GM04504 (cell line): ENCODE measurements at places on chromosomes 1 and 21.

DNA sequence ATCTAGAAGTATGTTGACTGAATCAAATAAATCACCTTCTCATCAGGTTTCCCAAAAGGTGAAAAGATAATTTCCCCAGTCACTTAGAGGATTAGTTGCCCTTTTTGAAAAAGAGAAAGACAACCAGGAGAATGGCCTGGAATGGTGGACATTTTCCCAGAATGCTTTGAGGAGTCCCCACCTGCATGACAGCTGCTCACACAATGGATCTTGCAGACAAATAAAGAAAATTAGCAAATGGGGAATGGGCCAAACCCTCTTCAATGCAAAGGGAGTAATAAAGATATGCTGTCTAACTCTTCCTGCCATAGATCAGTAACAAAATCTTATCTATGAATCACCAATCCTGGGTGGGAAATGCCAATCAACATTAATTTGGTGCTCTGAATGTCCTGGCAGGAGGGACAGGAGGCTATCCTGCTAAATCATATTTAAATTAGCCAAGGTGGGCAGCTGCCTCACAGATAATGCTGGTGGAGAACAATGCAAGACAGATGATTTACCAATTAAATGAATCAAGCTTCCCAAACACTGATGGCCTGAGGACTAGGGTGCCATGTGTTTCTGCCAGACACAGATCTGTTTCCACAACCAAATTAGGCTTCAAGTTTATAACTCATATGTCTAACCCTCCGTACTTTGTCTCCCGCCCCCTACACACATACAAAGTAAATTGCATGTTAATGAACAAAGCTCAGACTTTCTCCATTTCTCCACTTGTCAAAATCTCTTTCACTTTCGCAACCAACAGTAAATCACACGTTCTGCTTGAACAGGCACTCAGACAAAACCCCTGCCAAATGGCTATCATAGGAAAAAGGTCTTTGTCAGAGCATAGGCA is 488.0 kb upstream of the PLXNA2 start:
- DNase-seq = no peak

DNA sequence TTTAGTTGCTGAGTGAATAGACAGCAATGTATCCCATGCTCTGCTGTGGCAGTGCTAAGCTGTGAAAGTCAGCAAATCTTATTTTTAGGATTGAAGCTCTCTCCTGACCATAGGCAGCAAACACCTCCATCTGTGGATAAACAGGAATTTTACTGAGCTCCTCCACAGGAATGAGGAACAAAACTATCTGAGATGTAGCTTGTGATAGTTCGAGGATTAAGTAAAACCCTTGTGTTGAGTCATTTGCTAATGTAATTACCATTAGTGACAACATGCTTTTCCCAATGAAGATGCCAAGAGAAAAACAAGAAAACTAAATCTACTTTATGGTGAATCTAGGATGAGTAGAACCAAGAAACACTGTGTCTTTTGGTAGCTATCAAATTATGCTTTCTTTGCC is 122.7 kb downstream of the CLEC20A start:
- DNase-seq = no peak

GRCh38 chr1:7097938-7098592 is 312.8 kb downstream of the CAMTA1 start:
- DNase-seq = no peak

DNA sequence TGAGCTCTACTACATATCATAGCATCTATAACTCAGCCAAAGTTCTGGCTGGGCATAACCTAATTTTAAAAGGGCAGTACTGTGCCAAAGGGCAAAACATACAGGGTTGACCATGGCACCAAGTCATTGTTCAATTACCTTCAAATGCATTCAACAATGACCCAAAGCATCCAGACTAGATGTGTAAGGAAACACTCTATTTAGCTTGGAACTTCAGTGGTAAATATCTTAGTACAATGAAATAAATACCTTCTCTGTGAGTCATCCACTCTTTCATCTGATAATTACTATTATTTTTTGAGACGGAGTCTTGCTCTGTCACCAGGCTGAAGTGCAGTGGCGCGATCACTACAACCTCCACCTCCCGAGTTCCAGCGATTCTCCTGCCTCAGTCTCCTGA is 70.0 kb downstream of the NVL start:
- DNase-seq = no peak

GRCh38 chr1:7399514-7400125 is 371.5 kb upstream of the VAMP3 start:
- DNase-seq = no peak

DNA sequence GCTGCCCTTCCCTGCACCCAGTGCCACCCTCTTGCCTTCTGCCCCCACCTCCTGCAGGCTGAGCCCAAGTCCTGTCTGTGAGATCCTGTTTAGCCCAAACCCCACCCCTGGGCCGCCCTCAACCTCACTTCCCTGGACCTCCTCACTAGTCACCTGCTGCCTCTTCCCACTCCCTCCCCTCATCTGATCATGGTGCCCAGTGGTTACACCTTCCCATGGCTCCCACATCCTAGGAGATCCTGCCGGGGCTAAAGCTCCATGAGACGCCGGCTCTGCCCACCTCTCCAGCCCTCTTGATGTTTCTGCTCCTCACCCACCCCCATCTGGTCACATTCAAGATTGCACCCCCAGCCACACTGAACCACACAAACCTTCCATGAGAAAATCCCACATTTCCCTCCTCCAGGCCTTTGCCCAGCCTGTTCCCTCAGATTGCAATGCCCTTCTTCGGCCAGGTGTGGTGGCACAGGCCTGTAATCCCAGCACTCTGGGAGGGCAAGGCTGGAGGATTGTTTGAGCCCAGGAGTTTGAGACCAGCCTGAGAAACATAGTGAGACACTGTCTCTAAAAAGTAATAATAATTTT is 17.0 kb downstream of the TTC39A start:
- no peak for DNase-seq

DNA sequence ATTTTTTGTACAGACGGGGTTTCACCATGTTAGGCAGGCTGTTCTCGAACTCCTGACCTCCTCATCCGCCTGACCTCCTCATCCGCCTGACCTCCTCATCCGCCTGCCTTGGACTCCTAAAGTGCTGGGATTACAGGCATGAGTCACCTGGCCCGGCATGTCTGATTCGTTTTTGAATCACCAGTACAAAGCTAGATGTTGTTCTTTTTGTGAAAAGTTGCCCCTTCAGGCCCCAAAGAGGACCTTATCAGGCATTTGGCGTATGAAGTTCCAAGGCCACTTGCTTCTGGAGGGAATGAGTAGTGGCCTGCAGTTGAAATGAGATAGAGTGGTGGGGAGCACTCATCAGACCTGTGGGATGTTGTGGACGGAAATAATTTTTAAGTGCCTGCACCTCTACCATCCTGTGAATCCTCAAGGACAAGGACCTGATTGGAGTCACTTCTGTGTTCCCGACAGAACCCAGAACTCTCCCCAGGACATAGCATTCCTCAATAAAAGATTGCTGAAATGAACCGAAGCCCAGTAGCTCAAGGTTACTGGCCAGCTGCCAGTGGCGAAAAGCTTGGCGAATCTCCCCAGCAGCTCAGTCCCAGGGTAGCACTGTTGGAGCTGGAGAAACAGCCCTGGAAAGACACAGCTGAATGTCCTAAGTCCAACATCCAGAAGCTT is 50.1 kb downstream of the NDUFS5 start:
- DNase-seq = no peak

- no peak for DNase-seq
Observed at GRCh38 chr1:84356881-84357280, 41.4 kb upstream of the DNASE2B start.

DNA sequence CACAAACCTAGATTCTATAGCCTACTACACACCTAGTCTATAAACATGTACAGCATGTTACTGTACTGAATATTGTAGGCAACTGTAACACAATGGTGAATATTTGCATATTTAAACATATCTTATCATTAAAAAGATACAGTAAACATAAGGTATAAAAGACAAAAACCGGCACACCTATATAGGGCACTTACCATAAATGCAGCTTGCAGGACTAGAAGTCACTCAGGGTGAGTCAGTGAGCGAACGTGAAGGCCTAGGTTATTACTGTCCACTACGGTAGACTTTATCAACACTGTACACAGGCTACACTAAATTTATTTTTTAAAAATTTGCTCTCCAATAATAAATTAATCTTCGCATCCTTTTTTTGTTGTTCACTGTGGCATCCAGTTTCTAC is 13.3 kb downstream of the PSMG1 start:
- DNase-seq = no peak

- peak; percentile 4 for DNase-seq
Observed at GRCh38 chr1:75265792-75266191, 131.6 kb downstream of the LHX8 start.

GRCh38 chr1:192973988-192974387 is 85.2 kb downstream of the UCHL5 start:
- no peak for DNase-seq

- DNase-seq = no peak
Observed at GRCh38 chr1:89929467-89930063, 65.3 kb upstream of the ZNF326 start.

DNA sequence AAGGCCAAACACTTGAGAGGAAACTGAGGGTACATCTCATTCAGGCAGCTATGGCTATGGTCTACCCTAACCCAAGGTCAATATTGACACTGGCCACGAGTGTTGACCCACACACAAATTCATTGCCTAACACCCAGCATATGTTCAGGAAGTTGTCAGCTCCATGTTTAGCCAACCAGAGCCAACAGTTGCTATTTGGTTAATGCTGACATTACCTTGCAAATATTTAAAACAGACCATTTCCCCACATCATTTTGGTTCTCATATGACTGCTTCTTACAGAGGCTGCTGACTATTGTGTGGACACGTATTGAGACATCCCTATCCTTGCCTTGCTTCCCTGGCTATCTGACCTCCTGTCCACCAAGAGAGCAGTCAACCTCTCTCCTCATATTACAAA is 97.3 kb downstream of the LMX1A start:
- DNase-seq = no peak

GRCh38 chr1:41764656-41765055 is 154.1 kb downstream of the HIVEP3 start:
- no peak for DNase-seq

DNA sequence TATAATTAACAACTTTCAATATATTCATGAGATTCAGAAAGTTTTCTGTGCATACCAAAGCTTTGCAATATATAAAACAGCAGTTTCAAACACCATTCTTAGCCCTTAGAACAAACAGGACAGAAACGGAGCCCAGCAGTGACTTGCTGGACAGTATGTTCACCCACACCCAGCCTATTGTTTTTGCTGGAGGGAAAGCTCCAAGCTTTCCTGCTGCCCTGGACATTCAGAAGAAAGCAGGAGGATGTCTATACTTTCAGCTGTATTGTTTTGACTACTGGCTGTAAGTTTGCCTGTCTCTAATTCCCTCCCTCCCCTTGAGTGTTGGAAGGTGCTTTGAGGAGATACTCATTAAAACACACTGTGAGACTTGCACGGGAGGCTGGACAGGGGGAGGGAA is 9.6 kb downstream of the DENND2C start:
- DNase-seq = no peak

DNA sequence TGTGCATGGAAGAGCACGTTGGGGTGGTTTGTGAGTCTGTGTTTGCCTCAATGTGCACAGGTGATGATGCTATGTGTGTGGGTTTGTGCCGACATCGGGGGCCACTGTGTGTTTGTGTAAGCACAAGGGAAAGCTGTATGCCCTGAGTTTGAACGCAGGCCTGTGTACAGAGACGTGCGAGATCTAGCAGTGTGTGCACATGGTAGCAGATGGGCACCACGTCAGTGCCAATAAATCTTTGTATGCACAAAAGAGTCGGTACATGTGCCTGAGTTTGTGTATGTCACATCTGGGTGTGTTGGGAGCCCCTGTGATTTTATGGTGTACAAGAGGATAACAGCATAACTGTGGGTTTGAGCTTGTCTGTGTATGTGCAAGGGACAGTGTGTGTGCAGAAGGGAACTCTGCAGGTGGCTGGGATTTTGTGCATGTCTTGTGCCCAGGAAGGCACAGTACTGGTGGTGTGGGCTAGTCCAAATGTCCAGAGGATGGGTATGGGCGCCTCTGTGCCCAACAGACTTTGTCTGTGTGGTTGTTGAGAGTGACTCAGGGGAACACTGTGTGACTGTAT is 32.0 kb upstream of the WASF2 start:
- DNase-seq = no peak

GRCh38 chr21:32470206-32470605 is 57.7 kb downstream of the EVA1C start:
- no peak for DNase-seq

DNA sequence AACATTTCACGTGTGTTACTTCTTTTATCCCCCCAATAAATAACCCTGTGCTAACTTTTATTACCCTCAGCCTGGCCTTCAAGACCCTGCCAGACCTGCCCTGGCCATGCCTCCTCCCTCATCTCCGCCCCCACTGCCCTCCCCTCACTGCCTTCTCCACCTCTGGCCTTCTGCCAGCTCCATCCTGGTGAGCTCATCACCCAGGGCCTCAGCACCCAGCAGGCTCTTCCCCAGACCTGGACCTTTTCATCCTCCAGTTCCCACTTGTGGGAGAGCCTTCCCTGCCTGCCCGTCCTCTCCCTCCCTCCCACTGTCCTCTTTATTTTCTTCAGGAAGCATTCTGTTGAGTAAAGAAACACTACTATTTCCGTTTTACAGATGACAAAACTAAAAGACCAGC is 72.0 kb downstream of the SLC66A1 start:
- no peak for DNase-seq

DNA sequence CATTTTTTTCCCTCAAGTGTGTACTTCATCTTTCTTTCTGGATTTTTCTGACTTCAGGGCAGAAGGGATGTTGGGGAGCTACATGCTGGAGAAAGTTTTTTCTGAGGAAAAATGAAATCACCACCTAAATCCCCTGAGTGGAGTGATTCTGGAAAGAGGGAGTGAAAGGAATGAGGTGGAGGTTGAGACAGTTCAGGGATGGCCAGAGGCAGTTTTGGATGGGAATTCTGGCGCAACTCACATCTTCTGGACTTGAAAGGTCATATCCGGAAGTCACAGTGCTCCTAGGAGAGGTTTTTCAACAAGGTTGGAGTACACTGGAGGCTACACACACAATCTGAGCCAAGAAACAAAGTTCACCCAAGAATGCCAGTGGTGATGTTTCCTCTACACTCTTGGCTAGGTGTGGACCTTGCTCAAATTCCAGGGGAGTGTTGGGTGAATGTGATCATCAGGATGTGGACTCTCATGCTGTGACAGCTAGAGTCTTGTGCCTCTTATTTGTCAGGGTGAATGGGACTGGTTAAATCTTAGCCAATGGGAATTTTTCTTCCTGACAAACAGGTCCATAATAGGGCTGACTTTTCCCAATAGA is 161.5 kb downstream of the HLX start:
- no peak for DNase-seq

GRCh38 chr1:116886291-116886878 is 23.3 kb upstream of the PTGFRN start:
- no peak for DNase-seq

GRCh38 chr1:17201201-17202021 is 3.5 kb upstream of the PADI1 start:
- no peak for DNase-seq

- no peak for DNase-seq
Observed at GRCh38 chr1:18175530-18176377, 68.2 kb downstream of the IGSF21 start.
